Left renal cortex interstitium (tissue), 4 donors: ENCODE measurements at places on chromosomes 4 and X.

- DNase-seq = no peak
Measured at GRCh38 chr4:74364652-74365491, at the start of gene EREG. TSS of gene EREG (plus strand) at chr4:74365145. CDS start at chr4:74365309, 164 bp downstream.

DNA sequence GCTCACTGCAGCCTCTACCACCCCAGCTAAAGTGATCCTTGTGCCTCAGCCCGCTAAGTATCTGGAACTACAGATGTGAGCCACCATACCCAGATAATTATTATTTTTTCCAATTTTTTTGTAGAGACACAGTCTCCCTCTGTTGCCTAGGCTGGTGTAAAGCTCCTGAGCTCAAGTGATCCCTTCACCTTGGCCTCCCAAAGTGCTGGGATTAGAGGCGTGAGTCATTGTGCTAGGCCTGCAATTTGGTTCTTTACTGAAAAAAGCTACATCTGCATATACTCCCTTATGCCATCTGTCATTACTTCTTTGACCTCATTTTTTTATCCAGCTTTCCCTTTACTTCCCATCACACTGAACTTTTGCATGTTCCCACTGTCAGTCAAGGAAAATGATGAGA, 2012.4 kb upstream of the IGFBP7 start:
- DNase-seq = no peak

DNA sequence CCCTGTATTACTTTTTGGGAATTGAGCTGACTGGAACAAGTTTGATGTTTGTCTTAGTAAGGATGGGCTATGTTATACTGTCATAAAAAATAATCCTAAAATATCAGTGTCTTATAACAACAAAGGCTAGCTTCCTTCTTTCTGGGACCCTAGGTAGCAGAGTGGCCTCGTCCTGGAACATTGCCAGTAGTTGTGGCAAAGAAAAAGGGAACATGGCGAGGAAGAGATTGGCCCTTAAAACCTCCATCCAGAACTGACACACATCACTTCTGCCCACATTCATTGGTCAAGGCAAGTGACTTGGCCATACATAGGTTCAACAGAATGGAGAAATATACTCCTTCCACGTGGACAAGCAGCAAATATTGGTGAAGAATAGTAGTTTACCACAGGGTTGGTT, 287.9 kb downstream of the PPP1R2C start:
- DNase-seq = no peak

DNA sequence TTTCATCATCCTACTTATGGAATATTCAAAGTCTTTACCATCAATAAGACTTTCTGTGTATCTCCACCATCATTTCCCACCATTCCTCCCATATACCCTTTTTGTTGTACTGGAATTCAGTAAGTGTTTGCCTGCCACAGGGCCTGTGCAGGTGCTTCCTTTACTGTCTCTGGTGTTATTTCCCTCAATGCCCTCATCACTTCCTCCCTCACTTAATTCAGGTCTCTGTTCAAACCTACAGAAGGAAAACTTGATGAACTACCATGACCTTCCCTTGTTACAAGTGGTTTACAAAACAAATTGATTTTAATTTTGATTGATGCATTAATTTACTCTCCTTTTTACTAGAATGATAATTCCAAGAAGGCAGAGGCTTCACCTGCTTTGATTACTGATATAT, 159.5 kb upstream of the FAT4 start:
- no peak for DNase-seq

DNA sequence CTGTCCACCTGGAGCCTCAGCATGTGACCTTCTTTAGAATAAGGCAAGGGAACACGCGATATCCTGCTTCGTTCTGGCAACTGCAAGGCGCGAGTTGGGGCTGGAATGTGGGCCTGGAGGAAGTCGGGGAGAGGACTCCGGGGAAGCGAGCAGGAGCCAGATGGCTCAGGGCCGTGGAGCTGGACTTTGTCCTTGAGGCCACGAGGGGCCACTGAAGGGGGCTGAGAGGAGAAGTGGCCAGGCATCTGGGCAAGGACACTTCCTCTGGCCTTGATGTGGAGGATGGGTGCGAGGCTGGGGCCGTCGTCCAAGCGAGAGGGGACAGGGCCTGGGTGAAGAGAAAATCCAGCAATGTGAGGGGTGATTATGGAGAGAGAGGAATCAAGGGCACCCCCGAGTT, 12.2 kb upstream of the DUSP9 start:
- no peak for DNase-seq

- no peak for DNase-seq
Measured at GRCh38 chrX:18719852-18720251, 12.4 kb downstream of the PPEF1 start.

- no peak for DNase-seq
Measured at GRCh38 chr4:183554346-183554686, 49.5 kb downstream of the ING2 start.

- no peak for DNase-seq
Measured at GRCh38 chr4:53598901-53599300, 7.6 kb upstream of the LNX1 start.

DNA sequence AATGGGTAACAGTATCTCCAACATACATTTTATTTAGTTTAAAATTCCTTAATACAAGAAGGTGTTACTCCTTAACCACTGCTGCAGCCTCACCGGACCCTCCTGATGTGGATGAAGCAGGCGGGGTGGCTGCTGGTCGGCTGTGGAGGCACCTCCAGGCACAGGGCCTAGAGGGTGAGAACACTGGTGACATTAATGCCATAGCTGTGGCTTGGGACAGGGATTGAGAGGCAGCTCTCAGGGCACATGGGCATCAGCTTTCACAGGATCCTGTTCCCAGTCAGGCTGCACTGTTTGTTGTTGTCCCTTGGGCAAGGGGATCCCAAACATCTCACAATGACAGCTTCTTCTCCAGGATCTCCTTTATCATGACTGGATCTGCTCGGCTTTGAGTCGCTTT, 90.0 kb downstream of the GATB start:
- no peak for DNase-seq

GRCh38 chrX:97399400-97399799, 515.7 kb downstream of the RPA4 start:
- DNase-seq = no peak
